Esophagus mucosa (tissue), 1 donor: ENCODE measurements at places on chromosomes 7 and 10.

- peak; percentile 99 for ATAC-seq
These were observed at the start of gene CASP2 for GRCh38 chr7:143287935-143288826. CASP2 (plus strand) TSS chr7:143288351; CDS start chr7:143288456, 105 bp downstream.

- ATAC-seq = no peak
These were observed 110.2 kb downstream of the PTEN start for GRCh38 chr10:87973635-87974034.

DNA sequence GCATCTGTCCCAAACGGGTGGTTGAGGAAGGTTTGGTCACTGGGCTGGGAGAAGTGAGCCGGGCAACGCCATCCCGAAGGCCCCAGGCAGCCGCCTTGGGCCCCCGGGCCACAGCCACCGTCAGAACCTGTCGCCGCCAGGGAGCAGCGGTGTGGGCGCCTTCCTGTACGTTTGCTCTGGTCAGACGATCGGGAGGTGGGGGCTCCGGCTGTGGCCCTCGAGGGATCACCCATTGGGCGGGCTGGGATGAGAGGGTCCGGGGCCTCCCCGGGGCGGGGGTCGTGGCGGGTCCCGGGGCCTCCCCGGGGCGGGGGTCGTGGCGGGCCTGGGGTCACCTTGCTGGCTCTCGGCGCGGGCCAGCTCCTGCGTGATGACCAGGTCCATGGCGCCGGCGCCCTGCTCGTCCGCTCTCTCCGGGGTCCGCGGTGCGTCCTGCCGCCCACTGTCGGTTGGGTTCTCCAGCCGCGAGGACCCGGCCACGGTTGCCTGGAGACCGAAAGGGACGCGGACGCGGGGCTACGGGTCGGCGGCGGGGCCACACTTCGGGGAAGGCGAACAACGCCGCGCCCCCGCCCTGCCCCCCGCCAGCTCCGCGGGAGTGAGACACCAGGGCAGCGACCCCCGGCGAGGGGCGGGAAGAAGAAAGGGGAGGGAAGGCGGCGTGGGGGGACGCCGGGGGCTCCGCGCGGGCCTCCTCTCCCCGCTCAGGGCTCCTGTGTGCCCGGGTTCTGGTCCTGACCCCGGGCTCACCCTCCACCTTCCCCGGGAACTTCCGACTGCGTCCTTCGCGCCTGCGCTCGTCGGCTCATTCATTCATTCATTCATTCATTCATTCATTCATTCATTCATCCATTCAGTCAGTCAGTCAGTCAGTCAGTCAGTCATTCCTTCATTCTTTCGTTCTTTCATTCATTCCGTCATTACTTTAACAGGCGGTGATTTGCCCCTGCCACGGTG lies at the start of gene CFAP46:
TSS of gene CFAP46 (minus strand) at position 470 of the 957 bp plus-strand sequence. CDS start at position 384, 86 bp downstream.
- peak; percentile 40 for ATAC-seq

GRCh38 chr10:118007773-118008172 lies 39.0 kb downstream of the RAB11FIP2 start:
- no peak for ATAC-seq
